ENCODE measurements at places on chromosomes 7 and 10.

- DNase-seq: no peak
These were observed 175.4 kb downstream of the LSM5 start for GRCh38 chr7:32314761-32315160.

- DNase-seq: no peak
These were observed 123.0 kb upstream of the ADARB2 start for GRCh38 chr10:1860351-1860750.

- peak; percentile 78 for DNase-seq
These were observed 49.7 kb downstream of the DNAJC12 start for GRCh38 chr10:67788028-67788886.

DNA sequence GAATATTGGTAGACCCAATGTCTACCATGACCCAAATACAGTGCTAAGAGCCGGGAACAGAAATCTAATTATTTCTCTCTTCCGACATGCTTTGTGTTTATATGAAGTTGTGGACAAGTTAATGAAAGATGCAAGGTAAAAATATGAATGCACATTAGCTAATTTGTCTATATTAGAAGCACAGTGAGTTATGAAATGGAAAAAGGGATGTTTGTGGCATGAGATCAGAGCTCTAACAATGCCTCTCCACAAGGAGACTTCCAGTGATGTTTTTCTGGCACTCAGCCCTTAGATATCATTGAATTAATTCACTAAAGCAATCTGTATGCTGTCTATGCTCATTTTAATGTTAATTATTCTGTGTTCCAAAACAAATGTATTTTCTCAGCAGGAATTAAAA lies 897.2 kb downstream of the CNTNAP2 start:
- DNase-seq: no peak

DNA sequence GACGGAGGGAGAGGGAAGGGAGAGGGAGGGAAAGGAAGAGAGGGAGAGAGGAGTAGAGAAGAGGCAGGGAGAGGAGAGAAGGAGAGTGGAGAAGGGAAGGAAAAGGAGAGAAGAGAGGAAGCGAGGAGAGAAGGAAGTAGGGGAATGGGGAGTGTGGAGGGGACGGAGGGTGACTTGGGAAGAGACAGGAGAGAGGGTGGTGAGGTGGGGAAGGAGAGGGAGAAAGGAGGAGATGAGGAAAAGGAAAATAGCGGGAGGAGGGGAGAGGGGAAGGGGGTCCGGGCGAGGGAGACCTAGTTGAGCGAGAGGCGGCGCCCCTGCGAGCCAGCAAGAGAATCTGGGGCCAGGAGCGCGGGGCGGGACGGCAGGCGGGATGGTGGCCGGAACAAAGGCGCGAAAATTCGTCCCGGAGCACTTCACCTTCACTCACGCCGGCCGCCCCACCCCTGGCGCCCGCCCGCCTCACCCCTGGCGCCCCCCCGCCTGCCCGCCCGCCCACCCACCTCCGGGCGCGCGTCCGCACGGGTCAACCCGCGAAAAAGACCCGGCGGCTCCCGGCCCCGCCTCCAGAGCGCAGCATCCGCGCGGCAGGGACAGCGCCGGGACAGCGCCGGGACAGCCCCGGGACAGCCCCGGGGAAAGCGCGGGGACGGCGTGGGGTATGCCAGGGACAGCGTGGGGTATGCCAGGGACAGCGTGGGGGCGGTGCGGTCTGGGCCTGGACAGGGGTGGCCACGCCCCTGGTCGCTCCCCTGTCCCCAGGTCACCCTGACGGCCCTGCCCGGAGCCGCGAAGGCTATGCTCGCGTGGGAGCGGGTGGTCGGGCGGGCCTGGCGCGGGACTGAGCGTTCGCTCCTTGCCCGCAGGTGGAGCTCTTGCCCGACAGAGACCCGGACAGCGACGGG lies 4.2 kb downstream of the VSTM2A start:
- DNase-seq: no peak

- DNase-seq: no peak
These were observed at the start of gene UPK3B for GRCh38 chr7:76509931-76510877. Gene UPK3B, plus strand, starts transcription at chr7:76510552. Its CDS starts 101 bp downstream, at chr7:76510653.

DNA sequence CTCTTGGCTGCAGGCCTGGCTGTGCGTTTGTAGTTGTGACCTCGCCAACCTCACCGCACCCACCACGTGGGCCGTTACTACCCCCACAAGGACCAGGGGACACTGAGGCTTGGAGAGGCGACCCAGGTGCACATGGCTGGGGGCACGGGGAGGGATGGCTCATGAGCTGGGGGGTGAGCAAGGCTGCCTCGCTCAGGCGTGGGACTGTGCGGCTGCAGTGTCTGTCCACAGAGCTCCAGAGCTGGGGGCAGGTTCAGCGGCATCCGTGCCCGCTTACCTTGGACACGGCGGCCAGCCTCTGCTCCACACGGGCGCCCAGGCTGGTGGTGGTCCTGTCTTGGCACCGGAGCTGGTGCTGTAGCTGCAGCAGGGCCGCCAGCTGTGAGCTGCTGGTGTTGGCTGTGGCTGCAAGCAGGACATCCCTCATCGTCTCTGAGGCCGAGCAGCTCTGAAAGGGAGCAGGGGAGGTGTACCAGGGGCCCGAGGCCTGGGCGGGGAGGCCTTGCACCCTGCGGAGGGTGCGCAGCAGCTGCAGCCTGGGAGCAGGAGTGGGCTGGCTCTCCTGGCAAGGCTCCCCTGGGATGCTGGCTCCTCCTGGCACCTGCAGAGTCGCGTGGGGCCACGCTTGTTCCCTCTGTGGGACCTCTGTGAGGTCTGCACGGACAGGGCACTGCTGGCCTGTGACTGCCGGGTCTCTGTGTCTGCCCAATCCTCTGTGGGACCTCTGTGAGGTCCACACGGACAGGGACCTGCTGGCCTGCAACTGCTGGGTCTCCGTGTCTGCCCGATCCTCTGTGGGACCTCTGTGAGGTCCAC lies 60.0 kb upstream of the NKX6-2 start:
- DNase-seq: no peak

- no peak for DNase-seq
These were observed 20.1 kb upstream of the COL13A1 start for GRCh38 chr10:69781576-69781975.

DNA sequence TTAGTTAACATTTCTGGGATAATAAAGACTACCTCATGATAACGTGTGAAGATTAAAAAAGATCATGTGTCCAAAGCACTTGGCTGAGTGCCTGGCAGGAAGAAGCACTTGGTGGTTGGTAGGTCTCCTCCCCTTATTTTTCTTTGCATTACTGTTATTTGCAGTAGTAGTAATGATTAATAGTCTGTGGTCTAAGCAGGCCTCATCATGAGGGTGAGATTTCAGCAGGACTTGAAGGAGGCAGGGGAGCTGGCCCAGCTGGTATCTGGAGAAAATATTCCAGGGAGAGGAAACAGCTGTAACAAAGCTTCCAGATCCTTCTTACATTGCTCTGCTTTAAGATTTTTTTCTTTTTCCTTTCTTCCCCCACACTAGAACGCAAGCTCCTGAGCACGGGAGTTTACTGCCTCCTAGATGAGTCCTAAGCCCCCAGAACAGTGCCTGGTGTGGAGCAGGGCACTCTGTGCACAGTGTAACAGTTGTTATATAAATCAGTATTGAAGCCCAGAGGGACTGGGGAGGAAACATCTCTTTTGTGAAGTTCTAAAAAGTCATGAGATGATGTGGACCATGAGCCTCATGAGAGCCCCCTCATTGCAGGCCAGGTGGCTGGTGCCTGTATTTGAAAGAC lies 31.1 kb upstream of the RHEB start:
- no peak for DNase-seq

DNA sequence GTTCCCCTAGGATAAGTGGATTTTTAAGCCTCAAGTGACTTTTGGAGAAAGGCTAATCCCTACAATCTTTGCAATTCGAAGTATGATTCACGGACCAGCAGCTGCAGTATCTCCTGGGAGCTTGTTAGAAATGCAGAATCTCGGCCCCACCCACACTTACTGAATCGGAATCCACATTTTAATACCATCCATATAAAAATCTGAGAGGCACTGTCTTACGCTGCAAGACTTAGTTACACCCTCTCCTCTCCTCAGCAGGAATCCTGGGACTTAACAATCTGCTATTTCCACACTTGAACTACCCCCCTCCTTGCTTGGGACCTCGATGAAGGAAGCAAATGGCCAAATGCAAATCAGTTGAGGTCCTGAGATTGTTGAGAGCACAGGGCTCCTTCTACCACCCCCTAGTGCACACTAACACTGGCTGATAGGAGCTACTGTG lies 21.0 kb downstream of the ITPRIP start:
- DNase-seq: no peak

- DNase-seq: no peak
These were observed 54.3 kb downstream of the EPDR1 start for GRCh38 chr7:37974711-37975110.

GRCh38 chr10:101617102-101617823 lies 29.1 kb downstream of the DPCD start:
- DNase-seq: no peak

DNA sequence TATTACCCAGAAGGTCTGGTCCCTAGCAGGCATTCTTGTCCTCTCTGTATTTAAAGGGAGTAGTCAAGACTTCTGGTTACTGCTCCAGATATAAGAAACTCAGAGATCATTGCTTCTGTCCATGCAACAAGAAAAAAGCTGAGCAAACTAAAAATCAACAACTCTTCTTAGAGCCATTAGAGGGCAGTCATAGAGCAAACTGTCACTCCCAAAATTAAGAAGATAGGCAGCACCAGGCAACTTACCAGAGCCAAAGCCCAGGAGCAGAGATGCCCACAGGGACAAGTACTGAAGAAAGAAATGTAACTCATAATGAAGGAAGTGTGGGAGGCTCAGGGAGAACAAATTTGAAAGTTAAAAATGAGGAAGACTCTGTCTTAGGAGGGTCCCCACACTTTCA lies 472.9 kb upstream of the COBL start:
- no peak for DNase-seq

GRCh38 chr7:101678658-101679057 lies 49.6 kb upstream of the MYL10 start:
- no peak for DNase-seq

DNA sequence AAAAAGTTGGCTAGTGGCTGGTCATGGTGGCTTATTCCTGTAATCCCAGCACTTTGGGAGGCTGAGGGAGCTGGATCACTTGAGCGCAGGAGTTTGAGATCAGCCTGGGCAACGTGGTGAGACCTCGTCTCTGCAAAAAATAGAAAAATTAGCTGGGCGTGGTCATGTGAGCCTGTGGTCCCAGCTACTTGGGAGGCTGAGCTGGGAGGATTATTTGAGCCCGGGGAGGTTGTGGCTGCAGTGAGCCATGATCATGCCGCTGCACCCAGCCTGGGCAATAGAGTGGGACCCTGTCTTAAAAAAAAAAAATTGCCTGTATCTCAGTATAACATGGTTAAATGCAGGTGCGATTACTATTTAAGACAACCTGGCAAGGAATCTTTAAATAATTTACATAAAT lies 61.0 kb downstream of the ADD3 start:
- no peak for DNase-seq

DNA sequence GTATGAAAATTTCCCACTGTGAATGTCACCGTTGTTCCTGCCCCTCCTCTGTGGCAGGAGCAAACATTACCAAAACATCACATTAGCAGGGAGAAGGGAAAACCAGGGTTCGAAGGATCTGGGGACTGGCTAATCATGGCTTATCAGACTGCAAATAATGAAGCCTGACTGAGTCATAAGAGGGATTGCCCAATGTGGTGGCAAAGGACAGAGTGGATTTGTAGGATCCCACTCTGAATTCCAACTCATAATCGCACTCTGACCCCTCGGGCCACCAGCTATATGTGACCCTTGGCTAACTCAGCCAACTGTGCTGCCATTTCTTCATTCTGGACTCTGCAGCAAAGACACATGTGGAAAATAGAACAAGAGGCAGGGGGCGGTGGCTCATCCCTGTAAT lies 347.3 kb upstream of the AUTS2 start:
- DNase-seq: no peak

DNA sequence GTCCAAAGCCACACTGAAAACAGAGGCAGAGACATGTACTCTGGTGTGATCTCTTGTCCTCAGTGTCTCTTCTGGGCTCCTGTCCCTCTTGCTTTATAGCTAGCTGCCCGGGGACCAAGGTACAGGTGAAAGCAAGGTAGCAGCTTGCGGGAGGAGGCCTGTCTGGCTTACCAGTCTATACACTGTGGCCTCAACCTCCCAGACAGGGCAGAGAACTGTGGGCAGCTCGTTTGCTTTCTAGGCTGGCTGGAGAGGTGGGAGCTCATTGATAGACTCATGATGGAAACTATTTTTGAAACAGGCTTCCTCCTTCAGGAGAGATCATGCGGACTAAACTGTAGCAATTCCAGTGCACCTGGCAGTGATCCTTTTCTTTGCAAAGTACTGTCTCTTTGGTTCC lies 4.6 kb downstream of the CYREN start:
- DNase-seq: no peak

GRCh38 chr7:24052572-24053260 lies 231.3 kb upstream of the NPY start:
- no peak for DNase-seq

DNA sequence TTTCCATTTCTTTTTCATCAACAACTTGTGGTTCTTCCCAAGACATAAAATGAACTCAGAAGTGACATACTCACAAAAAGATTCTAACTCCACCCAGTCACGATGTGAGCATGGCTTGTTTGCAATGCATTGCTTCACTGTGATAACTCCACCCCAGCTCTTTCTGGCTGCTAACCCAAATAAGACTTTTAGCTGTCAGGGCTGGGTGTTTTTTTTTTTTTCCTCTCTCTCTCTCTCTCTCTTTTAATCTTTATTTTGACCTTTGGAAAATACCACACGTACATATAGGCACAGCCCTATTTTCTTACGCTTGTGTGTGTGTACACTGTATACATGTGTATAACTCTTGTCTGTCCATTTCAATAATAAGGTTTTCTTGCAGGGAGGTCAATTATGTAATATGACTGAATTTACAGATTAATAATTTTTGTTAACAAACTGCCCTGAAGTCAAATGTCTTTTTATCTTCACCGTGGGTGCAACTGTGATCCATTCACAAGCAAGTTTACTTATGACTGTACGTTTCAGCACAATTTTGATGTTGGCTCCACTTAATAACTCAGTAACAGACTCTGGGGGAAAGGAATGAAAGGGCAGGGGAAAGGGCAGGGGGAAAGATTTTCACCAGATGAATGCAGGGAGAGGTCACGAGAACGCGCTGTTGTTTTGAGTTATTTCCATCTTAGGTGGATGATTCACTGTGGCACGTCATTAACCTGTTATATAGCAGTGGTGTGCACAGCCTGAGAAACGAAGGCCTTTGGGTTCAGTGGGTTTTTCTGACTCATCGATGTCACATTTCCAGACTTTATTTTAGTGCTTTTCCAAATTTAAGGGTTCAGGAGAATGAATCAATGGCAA lies 49.1 kb downstream of the APBB1IP start:
- DNase-seq: peak; percentile 55

DNA sequence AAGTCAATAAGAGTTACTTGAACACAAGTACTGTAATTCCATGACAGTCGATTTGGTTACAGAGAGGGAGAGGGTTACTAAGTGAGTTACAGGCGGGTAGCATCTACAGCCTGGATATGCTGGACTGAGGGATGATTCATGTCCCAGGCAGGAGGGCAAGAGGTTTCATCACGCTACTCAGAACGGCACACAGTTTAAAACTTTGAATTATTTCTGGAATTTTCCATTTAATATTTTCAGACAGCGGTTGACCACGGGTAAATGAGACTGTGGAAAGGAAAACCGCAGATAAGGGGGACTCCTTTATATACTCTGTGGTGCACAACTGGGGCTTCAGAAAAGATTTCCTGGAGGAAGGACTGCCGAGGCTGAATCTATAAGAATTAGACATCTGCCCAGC lies 25.7 kb upstream of the LRRC4 start:
- DNase-seq: no peak

GRCh38 chr7:117777335-117778142 lies 95.7 kb downstream of the CTTNBP2 start:
- no peak for DNase-seq
